ENCODE measurements at places on chromosomes 1 and 21.

GRCh38 chr1:57839067-57839466 is 415.2 kb upstream of the DAB1 start:
- no peak for DNase-seq

DNA sequence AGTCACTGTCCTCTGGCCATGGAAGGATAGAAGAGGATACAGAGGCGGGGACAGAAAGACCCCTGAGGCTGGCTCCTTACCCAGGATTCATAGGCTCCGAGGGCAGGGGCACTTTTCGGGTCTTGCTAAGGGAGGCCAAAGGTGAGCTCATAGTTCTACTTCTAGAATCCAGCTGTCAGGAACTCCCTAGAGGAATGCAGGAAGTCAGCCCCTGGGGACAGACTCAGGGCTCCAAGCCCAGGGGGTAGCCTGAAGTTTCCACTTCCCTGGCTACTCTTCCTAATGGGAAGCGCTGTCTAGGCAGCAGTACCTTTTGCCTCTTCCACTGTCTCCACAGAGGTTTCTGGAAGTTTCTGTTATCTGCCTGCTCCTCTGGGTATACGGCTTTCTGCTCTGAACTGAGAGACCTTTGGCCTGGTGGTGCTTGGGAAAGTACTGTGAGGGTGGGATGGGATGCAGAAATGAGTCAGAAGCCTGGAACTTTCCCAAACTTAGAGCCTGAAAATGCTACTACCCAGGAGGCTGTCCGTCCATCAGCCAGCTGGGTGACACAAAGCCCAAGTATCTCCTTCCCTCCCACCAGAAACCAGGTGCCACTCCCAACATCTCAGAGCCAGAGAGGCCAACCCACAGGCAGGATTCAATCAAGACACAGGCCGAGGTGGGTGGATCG is 3.6 kb downstream of the UBXN11 start:
- DNase-seq: peak; percentile 81

DNA sequence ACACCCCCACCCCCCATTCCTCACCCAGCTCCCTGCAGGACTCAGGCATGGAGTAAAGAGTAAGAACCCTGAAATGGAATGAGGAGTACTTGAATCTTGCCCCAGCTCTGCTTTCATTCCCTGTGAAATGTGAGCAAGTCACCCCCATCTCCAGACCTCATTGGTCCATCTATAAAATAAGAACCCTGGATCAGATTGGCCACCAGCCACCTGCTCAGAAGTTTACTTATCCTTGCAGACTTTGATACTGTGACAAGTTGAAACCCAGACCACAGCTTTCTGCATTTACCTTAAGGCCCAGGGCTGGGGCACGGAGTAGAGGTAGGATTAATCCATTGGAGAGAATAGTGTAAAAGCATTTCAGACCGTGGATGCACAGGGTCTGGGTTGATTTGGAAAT is 2.2 kb downstream of the KISS1 start:
- DNase-seq: no peak

- no peak for DNase-seq
Observed at GRCh38 chr1:89757532-89757931, 63.3 kb upstream of the LRRC8D start.

DNA sequence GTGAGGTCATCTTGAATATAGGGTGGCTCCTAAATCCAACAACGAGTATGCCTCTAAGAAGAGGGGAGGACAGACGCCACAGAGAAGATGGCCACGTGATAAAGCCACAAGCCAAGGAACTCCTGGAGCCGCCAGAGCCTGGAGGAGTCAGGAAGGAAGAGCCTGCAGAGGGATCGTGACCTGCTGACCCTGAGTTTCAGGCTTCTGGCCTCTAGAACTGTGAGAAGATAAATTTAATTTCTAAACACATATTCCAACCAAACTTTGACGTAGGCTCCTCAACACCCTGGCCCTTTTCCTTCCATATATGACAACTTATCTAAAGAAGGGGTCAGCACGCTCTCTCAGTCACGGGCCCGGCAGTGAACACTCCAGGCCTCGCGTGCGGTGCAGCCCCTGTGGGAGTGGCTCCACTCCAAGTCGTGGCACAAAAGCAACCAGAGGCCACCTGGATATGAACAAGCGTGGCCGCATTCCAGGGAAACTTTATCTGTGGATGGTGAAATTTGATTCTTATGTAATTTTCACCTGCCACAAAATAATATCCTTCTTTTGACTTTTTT is 138.6 kb upstream of the AJAP1 start:
- DNase-seq: no peak

- no peak for DNase-seq
Observed at GRCh38 chr1:35894183-35894582, 11.2 kb downstream of the AGO1 start.

GRCh38 chr1:111582016-111582415 is 37.6 kb upstream of the RAP1A start:
- DNase-seq: no peak

GRCh38 chr1:25658791-25659431 is 42.3 kb downstream of the MAN1C1 start:
- no peak for DNase-seq

GRCh38 chr1:233333086-233333485 is 5.6 kb downstream of the MAP3K21 start:
- no peak for DNase-seq

- no peak for DNase-seq
Observed at GRCh38 chr1:242670019-242670418, 145.5 kb upstream of the PLD5 start.

DNA sequence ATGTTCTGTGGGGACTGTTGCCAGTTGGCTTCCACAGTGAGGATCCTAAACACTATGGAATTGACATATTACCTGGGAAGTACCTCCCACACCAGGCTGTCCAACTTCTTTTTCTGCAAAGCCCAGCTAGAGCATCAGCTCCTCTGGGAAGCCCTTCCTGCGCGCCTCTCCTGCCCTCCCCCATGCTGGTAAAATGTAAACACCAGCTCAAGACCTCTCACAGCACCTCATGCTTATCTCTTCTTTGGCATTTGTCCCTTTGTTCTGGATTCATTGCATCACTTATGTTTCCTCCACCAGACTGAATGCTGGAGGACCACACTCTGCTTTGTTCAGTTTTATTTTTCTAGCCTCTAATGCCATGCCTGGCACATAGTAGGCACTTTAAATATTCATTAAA is 172.1 kb downstream of the HHAT start:
- no peak for DNase-seq

DNA sequence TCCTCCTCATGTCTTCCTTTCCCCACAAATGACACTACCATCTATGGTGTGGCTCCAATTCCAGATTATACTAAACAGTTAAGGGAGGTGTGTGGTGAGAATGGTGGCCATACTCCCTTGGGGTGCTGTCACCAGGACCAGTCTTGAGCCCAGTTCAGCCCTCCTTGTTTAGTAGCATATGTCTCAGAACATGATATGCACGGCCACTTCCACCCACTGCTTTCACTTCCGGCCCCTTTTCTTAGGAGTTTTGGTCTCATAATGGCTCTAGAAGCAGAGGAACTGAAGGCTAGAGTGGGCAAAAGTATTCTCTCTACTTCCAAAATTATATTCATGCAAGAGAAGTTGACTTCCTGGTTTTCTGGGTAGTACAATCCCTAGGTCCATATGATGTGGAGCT is 45.3 kb upstream of the CACNA1E start:
- no peak for DNase-seq

GRCh38 chr1:109322974-109323373 is 16.2 kb upstream of the MYBPHL start:
- DNase-seq: no peak

GRCh38 chr1:108595507-108595906 is 35.6 kb downstream of the EEIG2 start:
- no peak for DNase-seq

DNA sequence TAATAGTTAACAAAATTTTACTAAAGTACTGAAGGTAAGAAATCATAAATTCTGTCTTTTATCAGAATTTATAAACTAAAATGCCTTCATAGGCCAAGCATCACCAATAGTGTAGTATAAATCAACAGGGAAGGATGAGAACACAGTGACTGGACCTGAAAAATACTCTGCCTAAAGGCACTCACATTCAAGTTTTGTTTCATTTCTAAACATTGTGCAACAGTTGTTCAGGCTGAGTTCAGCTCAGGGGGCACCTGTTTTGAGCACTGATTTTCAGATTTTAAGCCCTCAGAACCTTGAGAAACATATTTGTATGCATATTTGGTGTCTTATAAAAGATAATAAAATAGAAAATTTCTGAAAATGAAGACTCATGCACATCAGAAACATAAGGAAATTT is 12.4 kb downstream of the ACBD6 start:
- DNase-seq: no peak

GRCh38 chr21:45644041-45644906 is 749 bp downstream of the PCBP3 start:
- DNase-seq: no peak
